ENCODE measurements at places on chromosomes 1 and 21.

GRCh38 chr1:73637264-73637663, 560.7 kb downstream of the LRRIQ3 start:
- no peak for DNase-seq

GRCh38 chr21:29473808-29474207, 175.1 kb downstream of the BACH1 start:
- DNase-seq: no peak

DNA sequence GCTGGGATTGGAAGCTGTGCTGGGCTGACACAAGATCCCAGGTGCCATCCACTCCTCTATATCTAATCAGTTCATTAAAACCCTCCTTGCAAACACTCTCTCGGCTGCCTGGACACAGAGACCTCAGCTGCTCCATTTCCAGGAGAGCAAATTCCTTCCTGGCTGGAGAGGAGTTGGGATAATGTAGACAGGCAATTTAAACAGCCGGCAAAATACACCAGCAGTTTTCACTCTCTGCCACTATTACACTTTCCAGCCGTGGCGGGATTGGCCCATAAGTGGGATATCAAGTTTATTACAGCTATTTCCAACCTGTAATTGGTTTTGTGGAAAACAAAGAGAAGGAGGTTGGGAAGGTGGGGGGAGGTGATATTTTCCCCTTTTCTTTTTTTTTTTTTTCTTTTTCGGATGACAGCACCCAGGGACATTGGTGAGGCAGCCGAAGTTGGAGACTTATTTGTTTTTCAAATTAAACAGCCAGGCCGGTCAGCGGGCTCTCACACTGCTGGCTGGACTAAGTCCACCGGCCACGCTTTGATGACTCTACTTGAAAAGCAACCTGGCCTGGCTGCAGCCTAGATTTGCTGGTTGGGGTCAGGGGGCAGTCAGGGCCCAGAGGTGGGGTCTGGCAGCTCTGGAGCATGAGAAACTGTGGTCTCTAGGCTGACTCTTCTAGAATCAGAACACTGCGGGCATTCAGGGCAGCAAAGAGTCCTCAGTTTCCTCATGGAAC, 177.4 kb downstream of the IGSF21 start:
- DNase-seq: no peak

DNA sequence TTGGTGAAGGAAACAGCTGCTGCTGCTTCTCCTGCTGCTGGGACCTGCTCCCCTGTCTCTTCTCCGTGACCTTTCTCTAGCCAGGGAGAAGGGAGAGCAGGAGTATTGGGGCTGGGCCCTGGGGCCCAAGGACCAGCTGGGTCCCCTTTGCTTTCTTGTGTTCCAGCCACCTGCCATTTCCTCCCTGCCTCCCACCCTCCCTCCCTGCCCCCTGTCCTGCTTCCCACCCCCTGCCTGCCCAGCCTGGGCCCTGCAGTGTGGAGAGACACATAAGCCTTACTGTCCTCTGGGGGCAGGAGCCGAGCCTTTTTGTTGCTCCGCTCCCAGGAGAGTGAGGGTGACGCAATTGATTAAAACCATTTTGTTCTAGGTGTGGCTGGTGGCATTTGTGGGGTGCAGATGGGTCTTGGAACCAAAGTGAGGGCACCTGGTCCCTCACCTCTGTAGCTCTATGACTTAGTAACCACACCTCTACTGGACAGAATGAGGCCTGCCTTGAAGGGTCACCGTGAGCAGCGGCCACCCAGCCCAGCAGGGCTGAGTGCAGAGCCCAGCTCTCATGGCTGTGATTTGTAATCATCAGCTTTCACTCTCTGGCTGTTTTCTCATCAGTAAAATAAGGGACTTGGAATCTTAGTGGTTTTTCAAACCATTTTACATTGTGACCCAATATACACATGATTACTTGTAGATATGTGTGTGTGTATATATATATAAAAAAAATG, 13.9 kb upstream of the TMEM222 start:
- DNase-seq: no peak

DNA sequence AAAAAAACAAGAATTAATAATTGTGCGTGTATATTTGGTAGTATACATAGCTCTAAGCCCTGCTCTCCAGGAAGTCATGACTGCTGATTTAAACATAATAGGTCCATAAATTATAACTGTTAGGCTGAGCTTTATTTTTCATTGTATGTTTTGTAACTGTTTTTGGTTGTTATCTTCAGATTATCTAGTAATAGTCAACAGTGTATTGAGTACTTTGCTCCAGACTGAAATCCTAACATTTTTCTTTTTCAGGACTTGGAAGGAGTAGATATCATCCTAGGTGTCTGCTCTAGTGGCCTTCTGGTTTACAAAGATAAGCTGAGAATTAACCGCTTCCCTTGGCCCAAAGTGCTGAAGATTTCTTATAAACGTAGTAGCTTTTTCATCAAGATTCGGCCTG, 90.9 kb downstream of the TMEM200B start:
- DNase-seq: no peak

GRCh38 chr1:35708441-35708921, 10.2 kb downstream of the C1orf216 start:
- DNase-seq: no peak

DNA sequence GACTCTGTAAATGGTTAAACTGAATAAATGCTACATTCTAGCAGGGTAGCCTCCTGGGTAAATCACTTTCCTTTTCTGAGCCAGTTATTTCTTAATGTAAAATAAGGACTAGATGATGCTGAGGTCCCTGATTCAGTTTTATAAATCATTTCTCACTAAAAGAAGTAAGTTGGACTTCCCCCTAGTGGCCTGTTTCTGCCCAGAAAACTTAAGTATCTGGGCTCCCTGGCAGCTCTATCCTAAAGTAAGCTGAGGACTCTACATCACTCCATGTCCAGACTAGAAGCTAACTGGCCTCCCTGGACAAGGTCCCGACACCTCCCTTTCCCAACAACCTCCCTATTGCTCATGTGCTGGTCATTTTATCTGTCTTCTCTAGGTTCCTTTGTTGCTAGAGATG, 3.0 kb downstream of the GPN2 start:
- DNase-seq: peak; percentile 57

- no peak for DNase-seq
These were observed 43.4 kb downstream of the HSD3B1 start for GRCh38 chr1:119550381-119550780.

DNA sequence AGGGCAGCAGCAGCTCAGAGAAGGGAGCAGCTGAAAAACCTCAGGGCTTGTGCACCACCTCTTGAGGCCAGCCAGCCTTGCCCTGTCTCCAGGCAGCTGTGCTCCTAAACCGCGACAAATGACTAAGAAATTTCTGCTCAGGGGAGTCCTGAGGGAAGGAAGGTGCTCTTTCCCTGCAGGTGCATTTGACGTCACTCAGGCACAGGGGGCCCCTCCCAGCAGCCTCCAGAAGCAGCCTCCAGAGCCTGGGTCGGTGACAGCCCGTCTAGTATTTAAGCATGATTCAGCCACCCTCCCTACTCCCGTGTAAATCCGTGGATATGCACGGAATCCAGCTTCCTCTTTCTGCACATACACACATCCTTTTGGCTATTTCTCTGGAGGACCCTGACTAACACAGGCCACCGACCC, 560.5 kb downstream of the KIF26B start:
- peak; percentile 14 for DNase-seq

GRCh38 chr1:16067127-16067768, 6.2 kb downstream of the FAM131C start:
- no peak for DNase-seq

DNA sequence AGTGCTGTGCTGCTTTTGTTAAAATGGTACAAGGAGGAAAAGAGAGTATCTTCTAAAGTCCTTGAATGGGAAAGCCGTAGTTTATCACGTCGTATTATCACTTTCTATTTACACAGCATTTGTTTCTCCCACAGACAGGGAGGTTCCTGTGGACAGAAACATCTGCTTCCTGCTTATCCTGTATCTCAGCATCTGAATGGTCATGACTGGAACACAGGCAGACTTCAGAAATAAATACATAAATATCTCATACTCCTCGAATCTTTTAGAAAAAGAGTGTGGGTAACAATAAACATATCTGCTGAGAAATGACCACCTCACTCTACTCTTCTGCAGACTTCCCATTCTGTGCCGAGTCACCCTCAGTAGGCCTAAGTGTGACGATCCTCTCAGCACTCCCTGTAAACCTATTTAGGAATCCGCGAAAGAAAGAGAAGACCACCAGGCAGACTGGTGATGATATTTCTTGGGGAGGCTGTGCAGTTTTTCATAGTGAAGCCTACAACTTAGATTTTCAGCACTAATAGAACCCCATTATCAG, 393.5 kb downstream of the SMYD3 start:
- peak; percentile 11 for DNase-seq

DNA sequence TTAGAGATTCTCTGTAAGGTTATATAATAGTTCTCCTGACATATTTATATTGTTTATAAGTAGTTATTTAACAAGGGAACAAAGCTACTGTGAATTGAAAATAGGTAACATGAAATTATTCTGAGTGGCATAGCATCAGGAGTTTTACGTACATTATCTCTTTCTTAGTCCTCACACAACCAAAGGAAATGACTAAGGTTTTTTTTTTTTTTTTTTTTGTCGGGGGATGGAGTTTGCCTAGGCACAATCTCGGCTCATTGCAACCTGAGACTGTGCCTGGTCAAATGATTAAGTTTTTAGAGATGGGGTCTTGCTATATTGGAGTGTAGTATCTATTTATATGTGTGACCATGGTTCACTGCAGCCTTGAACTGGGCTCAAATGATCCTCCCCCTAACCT, 24.9 kb downstream of the TMED5 start:
- peak; percentile 14 for DNase-seq

Measured in iris pigment epithelial cell (primary cell).